ENCODE measurements at places on chromosomes 7 and 10. TPM values are rescaled to one million over a fixed set of nuclear protein-coding genes. Genes with fewer than 3 reads are reported as not detected.

Gene SGCE
- total RNA-seq = 69.9 TPM

Gene GPR37
- 18.4 TPM for total RNA-seq

Gene PRF1
- total RNA-seq = not detected

Gene WASHC2C
- 18.7 TPM for total RNA-seq

Gene MEOX2
- total RNA-seq = not detected

- DNase-seq = no peak
Measured at GRCh38 chr7:116557066-116557585, 32.3 kb downstream of the CAV1 start.

DNA sequence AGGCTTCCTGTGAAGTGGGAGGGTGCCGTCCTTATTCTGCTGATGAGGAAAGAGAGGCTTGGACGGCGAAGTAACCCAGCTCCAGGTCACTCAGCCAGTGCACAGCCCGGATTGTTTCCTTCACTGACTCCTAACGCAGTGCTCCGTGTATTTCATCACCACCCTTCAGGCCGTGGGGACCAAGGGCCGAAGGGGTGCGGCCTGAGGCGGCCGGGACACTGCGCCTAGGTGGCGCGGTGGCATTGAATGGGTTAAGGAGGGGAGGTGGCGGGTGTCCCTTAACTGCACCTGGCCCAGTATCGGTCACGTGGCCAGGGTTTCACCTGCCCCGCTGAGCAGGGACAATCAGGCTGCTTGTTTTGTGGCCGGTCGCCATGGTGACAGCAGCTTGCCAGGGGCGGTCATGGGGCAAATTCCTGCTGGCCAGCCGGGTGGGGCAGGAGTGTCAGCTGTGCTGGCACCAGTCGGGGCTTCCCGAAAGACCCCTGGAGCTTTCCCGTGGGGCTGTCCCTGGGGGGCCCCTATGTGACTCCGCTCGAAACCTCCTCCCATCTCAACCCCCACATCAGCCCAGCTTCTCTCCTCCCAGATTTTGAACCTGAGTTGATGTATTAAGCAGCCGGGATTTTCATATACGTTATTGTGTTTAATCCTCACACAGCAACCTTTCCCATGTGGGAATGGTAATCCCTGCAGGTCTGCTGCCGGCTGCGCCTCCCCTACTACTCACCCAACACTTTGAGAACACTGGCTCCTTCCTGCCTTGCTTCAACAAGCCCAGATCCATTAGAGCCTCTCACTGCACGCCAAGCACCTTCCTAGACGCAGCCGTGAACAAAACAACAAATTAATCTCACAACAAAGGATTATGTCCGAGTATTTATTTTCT is 4.4 kb upstream of the ABHD11 start:
- DNase-seq = peak; percentile 35

GRCh38 chr7:80480566-80480965 is 31.3 kb downstream of the GNAT3 start:
- DNase-seq = no peak

DNA sequence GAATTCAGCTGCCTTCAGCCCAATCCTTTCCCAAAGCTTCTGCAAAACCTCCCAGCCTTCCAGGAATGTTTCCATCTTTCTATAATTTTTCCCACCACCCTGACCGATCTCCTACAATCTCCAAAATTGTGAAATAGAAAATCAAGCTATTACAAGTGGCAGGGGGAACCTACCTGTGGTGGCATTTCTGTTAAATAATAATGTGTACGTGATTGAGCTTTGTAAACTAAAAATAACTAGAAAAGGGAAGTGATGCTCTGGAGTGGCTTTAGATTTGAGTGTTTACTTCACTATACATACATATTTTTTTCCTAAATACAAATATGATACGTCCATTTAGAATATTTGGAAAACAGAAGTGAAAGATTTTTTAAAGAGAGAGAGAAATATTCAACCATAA is 593.6 kb downstream of the GRM8 start:
- DNase-seq = no peak

DNA sequence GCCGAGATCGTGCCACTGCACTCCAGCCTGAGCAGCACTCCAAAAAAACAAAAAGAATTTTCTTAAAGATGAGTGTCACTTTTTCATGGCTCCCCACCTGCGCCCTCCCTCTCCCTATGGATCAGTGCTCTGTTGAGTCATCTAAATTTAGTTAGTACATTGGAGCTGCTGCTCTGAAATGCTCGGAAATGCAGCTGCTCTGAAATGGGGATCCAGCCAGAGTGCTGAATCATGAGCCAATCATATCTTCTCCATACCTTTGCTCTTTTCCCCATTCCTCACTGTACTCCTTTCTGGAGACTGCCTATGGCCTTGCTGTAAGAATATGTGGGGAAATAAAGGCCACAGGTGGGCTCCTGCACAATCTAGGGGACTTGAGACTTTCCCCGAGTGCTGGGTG is 188.8 kb downstream of the ZNF438 start:
- DNase-seq = no peak

GRCh38 chr10:114526126-114526503 is 121.8 kb upstream of the AFAP1L2 start:
- peak; percentile 16 for DNase-seq

GRCh38 chr10:43124574-43125273 is 13.5 kb upstream of the CSGALNACT2 start:
- DNase-seq = no peak

DNA sequence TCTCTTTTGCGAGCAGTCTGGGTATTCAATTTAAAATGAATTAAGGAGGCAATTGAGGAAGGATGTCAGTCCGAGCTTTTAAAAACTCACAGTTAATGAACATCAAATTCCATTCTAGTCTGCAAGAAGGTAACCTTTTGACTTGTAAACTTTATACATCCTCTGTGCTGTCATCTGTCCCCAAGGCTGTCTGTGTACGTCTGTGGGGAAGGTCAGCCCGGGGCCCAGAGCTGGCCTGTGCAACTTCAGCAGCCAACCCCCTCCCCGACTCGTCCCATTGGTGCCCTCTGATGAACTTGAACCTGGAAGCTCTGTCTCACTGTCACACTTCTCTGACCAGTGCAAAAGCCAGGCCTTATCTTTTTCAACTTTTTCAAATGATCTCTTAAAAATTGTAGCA is 80.3 kb downstream of the CCDC3 start:
- DNase-seq = no peak

DNA sequence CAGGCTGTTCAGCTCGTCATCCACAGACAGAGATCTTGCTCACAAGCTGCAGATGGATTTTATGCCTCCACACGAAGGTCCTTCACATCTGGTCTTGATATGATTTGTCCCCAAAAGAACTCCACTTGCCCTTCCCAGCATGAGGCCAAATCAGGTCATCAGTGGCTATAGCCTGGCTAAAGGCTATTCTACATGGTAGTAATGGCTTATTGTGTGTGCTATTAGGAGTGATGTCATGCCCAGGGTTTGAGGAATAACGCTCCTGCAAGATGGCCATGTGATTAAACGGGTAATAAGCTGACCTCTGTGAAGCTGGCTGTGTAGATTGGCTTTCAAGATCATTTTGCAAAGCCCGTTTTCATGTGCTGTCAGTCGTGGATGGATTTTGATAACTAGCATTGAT is 313.8 kb downstream of the FRMD4A start:
- no peak for DNase-seq

GRCh38 chr7:55129541-55130394 is 111.0 kb downstream of the EGFR start:
- DNase-seq = no peak

DNA sequence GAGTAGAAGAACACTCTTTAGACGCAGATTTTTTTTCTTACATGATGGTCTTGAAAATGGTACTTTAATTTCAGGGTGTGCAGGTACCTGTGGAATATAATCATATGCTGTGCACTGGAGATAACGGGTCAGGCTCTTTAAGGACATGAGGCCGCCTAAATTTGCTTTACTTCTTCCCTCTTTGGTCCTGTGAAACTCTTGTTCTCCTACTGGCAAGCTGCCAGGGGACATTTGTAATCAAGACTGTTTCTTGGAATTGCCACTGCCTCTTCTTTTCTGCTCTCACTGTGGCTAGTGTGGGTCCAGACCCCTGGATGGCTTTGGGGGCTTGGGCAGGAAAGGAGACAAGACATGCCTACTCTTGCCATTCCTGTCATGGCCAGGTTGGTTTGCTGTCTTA is 146.0 kb downstream of the SND1 start:
- no peak for DNase-seq

DNA sequence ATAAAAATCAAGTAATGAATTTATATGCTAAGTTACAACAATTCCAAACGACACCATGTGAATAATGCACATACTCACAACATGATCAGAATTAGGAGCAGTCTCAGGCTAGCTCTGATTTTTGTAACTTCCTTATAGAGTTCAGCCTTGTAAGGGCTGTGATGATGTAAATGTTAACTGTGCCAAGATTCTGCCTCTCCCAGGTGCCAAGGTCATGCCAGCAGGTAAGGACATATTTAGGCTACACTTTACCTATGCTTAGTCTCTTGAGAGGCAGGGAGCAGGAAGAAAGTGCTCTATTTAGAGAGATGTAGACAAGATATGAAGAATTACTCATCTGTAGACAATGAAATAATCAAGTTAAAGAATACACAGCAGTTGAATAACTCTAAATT is 53.6 kb upstream of the AGR3 start:
- no peak for DNase-seq

DNA sequence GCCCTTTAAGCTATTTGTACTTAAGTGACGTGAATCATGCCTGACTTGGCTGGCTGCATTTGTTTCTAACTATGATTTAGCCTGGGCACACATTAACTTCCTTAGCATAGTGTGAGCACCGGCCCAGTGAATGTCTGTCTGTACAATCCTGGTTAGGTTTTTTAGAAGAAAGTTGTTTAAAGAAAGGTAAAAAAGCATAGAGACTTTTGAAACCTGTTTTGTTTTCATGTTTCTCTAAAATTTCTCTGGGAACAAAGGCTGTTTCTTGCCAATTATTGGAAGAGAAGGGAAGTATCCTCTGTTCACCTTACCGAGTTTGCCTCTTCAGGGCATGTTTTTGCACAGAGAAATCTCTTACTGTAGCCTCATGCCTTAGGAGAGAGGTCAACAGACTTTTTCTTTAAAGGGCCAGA is 42.9 kb upstream of the MET start:
- DNase-seq = peak; percentile 77

GRCh38 chr10:73816917-73817729 is 5.7 kb upstream of the NDST2 start:
- DNase-seq = no peak

GRCh38 chr7:38506756-38507155 is 124.4 kb downstream of the AMPH start:
- DNase-seq = no peak

DNA sequence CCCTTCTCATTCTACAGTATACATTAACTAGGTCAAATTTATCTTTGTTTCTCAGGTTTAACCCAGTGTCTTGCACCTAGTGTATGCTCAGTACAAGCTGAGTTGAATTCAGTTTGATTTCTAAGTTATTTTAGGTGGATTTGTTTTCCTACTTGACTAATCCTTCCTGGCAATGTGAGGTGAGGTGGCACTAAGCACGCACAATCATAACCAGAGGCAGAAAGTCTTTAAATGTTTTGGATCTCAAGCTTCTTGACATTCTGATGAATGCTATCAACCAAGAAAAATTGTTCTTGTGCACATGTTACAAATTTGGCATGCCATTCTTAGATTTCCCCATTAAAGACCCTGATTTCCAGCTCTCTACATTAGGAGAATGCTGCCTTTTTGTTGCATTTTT is 3.2 kb downstream of the BZW2 start:
- no peak for DNase-seq

- DNase-seq = no peak
Measured at GRCh38 chr10:133276435-133277201, at the start of gene ADAM8. Gene ADAM8, minus strand, starts transcription at chr10:133276868. Its CDS starts 51 bp downstream, at chr10:133276817.

- DNase-seq = no peak
Measured at GRCh38 chr7:78543976-78544375, 745.4 kb downstream of the PHTF2 start.

DNA sequence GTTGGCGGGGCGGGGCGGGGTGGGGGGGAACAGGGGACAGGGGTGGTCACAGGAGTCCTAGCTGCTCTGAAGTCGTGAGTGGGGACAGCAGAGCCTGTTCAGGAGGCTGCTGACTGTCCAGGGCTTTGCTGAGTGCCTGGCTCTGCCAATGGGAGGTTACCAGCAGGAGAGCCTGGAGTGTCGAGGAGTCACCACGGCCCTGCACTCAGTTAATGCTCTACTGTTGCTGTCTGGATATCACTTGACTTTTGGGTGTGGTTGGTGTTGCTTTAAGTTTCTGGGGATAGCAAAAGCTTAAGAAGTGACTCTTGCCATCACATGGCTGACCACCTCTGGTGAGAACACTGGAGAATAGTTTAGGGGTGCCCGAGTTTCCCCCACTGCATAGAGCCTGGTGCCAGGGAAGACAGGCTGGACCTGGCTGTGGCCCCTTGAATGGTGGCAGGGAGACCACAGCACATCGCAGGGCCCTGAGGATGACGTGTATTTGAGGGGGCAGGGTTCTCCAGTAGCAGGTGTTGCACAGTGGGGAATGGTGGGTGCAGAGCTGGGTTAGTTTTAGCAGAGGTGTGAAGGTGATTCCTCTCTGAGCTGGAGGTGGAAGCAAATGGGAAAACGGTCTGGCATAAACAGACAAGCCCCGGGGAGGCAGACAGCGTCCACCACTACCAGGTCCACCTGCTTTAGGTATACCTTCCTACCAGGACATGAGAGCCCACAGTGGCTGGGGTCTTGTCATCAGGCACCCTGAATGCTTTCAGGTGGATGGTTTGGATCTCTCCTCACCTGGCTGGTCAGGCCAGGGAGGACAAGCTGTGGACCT is 54.2 kb upstream of the CAMK2B start:
- no peak for DNase-seq

- no peak for DNase-seq
Measured at GRCh38 chr10:123134915-123135414, 805 bp upstream of the HMX3 start.

DNA sequence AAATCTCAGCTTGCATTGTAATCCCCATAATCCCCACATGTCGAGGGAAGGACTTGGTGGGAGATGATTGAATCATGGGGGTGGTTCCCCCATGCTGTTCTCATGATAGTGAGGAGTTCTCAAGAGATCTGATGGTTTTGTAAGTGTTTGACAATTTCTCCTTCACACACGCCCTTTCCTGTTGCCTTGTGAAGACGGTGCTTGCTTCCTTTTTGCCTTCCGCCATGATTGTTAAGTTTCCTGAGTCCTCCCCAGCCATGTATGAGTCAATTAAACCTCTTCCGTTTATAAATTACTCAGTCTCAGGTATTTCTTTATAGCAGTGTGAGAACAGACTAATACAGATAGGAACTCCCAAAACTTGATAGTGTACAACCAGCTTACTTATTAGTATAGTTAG is 98.6 kb downstream of the CREM start:
- no peak for DNase-seq

DNA sequence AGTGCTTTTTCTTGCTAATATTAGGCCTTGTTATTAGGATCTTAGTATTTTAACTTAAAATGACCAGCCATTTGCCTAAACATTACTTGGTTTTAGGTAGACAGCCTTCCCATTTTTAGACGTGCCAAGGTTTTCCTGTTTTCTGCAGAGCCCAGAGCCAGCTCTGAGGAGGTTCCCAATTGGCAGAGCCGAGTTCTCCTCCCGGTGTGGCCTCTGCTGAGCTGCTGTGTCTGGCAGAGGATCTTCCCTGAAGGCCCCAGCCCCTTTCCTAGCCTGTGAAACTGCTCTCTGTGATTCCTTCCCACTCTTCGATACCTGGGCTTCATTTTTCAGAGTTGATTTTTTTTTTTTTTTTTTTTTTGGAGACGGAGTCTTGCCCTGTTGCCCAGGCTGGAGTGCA is 91.4 kb downstream of the EEPD1 start:
- DNase-seq = no peak

Data from SK-MEL-5 (cell line).